ENCODE measurements at places on chromosomes 5 and 9. TPM values are rescaled to one million over a fixed set of nuclear protein-coding genes. Genes with fewer than 3 reads are reported as not detected.
A peak's percentile ranks its signal among the peaks of the same experiment; 100 is the strongest.

DNA sequence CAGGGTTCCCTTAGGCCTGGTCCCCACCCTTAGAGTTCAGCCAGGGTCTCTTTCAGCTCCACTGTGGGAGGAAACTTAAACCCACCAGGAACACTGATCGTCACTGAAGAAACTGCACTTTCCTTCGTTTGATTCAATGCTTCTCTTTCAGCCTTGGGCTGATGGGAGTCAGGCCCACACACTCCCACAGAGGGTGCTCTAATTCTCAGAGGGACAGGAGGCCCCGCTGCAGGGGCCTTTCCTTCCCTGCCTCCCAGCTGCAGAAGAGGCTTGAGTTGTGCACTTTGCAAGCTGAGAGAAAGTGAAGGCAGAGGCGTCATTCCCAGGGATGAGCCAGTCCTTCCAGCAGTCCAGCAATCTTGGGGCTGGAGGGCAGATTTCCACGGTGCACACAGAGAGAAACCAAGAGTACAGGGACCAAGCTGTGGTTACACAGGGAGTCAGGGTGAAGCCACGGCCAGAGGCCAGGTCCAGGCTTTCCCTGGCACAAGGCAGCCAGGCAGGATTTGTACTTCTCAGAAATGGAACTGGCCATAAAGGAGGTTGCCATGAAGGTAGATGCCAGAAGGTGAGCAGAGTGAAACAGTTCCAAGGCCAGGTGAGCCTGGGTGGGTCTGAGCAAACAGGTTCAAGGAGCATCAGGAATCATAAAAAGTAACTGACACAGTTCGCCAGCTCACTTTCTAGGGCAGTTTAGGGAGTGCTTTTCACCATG is 10.4 kb upstream of the GLIPR2 start:
- no peak for DNase-seq

Gene TMOD1
- 1.3 TPM for total RNA-seq

DNA sequence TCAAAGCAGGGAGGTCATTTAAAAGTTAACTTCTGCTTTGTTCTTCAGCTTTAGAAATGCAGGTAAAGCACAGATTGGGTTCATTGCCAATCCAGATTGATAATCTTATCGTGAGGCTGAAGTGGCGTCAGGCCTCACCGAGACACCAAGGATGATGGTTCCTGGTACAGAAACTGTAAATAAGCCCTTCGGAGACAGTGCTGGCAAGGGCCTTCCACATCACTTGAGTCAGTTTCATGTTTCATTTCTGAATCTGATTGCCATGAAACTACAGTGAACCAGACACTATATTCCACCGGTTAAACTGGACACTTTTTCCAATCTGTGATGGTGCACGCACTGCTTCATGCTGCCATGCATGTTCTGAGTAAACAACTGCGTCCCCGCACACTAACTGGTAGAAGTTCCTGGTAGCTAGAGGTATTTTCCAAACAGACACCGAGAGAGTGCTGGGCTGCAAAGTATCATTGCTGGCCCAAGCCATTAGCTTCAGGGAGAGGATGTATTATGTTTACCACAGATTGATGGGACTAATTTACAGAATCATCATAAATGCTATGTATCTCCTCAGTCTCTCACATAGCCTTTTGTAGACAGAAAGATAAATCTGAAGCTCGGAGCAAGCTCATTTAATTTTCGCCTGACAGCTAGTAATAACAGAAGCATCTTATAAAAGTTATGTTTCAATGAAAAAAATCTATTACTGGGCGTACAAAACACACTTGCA is 336.1 kb downstream of the GLIS3 start:
- DNase-seq, result no peak

Gene SHISAL2B
- total RNA-seq, result not detected

Gene PHF24
- total RNA-seq, result not detected

GRCh38 chr9:98931600-98932389 is 11.9 kb upstream of the COL15A1 start:
- DNase-seq, result no peak

Gene PAIP2
- 71.8 TPM for total RNA-seq

DNA sequence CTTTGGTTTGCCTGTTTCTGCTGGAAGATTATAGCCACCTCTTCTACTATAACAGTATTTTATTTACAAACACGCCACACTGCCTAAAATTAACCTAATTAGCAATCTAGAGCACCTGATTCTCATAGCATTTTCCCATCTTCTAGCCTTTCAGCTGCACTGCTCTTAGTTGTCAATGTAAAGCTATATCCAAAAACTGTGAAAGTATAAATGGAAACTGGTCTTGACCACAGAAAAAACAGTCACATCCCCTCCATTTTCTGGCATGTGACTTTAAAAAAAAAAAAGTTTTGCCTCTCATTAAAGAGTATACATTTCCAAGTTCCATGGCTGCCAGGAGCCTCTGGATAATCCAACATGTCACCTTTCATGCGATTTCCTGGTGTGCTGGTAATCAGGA is 287.8 kb downstream of the DTWD2 start:
- no peak for DNase-seq

- no peak for DNase-seq
Observed at GRCh38 chr9:88373045-88373444, 15.2 kb upstream of the SPIN1 start.

DNA sequence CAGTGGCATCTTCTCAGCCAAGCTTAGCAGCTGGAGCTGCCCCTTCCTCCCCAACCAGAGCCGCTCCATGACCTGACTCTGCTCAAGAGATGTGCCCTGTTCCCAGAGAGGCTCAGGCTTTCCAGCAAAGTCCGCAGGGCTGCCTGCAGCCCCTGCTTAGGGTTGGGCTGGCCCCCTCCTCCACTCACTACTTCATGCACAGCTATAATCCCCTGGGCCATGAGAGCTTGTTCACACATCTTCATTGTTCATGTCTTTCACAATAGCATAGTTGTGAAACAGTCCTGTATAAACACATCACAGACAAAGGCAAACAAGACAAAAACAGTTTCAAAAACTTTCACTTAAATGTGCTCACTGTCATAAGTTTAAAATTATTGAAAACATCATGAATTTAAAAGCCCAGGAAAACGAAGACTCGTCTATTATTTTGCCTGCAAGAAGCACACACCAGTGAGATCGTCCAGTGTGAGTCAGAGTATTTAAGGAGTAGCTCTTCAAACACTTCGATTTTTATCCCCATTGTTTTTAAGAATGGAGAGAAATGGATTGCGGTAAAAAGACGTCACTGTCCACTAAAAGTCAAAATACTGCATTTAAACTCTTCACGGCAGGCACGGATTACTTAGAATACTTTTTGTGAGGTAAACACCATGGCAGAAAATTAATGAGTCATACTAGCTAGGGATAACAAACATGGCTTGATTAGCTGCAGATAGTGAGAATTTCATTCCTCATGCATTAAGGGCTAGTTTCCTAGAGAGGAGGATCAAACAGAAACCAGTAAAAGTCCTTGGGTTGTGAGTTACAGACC is 40.7 kb upstream of the S1PR3 start:
- peak; percentile 86 for DNase-seq

Gene GRIA1
- not detected for total RNA-seq

- DNase-seq, result no peak
Observed at GRCh38 chr5:158824241-158824882, 275.4 kb downstream of the EBF1 start.

Gene PCDHA10
- total RNA-seq, result 0.02 TPM

Gene SPINK6
- total RNA-seq, result not detected

DNA sequence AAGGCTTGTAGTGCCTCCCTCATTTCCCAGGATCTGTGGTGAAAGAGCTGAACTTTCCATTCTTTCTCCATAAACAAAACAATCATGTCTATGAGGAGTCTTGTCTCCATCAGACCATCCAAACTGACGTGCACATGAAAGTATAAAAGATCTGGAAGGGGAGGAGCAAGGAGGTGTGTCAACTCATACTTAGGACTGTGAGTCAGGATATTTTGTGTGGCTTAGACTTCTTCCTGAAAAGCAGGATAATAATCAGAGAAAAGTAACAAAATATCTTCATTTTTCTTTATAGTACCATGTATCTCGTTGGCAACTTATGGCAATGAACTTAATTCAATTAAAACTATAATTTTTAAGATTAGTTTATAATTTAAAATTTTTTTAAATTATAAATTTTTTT is 96.0 kb upstream of the PRRC1 start:
- no peak for DNase-seq

Gene PCSK1
- not detected for total RNA-seq

DNA sequence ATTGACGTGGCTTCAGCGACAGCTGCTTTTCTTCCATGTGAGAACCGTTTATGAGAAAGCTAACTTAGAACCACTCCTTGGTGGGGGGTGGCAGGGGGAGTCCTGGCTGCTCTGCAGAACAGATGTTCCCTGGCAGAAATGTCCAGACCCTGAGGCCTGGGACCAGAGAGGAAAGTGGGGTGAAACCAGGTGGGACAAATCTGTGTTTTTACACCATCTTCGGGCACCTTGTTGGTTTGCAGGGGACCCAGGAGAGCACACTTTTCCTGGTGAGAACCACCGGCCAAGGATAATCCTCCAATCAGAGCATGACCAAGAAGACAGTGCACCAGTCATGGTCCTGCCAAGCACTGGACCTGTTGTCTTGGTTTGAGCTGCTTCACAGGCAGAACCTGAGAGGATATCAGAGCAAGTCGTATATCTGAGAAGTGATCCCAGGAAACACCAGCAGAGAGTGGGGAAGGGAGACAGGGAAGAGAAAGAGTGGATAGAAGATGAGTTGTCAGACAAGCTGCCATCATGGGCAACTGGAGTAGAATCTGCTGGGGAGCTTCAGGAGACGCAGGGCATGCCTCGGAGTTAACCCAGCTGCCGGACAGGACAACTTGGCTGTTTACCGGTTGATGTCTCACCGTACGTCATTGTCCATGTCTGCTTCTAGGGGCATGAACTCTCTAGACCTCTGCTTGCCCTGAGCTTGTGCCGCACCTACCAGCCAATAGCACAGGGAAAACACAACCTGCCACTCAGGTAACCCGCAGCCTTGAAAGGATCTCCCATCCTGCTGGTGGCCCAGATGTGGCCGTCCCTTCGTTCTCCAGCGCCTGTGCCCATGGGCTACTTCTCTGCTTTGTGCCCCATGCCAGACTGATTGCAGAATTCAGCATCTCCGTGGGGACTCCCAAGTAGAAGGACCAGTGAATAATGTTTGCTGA is 178.4 kb upstream of the MVB12B start:
- DNase-seq, result no peak

Gene PCDHGA7
- total RNA-seq, result 0.29 TPM

- no peak for DNase-seq
Observed at GRCh38 chr9:89458768-89459496, 39.0 kb downstream of the SEMA4D start.

DNA sequence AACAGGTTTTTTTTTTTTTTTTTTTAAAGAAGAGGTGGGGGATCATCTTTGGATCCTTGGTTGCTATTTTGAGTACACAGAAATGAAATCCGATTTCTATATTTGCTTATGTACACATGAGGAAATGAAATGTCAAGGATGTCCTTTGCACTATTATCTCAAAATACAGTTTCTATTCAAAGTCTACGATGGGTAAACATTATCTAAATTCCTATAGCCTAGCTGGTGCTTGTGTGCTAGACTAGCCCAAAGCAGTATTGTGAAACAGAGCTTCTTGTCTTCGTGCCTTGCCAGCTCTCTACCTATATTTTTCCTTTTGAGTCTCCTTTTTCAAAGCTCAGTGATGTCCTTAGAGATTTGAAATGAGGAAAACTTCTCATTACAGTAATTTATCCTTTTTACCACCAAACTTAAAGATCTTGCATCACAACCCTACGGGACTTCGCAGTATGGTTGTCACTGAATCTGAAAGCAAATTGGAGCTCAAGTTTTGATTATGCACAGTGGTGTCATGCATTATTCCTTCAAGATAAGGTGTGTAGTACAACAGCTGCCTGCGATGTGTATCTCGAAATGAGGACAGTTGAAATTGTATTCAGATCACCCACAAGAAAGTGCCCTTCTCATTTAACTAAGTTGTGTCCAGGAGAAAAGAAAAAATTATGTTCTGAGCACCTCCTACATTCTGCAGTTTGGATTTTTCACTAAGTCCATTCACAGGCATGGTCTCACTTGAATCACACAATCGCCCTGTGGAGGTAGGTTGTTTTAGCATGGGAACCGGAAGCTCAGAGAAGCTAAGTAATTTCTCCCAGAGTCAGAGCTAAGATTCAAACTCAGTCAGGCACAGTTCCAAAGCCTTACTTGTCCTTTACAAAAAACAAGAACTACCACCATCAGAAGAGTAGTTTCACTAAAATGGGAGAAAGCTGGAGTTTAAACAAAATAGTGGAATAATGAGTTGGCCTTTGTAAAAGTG is 379.0 kb downstream of the GLIS3 start:
- DNase-seq, result no peak

GRCh38 chr9:5375790-5376477 is 36.3 kb upstream of the RLN1 start:
- no peak for DNase-seq

Gene FAM240B
- not detected for total RNA-seq

DNA sequence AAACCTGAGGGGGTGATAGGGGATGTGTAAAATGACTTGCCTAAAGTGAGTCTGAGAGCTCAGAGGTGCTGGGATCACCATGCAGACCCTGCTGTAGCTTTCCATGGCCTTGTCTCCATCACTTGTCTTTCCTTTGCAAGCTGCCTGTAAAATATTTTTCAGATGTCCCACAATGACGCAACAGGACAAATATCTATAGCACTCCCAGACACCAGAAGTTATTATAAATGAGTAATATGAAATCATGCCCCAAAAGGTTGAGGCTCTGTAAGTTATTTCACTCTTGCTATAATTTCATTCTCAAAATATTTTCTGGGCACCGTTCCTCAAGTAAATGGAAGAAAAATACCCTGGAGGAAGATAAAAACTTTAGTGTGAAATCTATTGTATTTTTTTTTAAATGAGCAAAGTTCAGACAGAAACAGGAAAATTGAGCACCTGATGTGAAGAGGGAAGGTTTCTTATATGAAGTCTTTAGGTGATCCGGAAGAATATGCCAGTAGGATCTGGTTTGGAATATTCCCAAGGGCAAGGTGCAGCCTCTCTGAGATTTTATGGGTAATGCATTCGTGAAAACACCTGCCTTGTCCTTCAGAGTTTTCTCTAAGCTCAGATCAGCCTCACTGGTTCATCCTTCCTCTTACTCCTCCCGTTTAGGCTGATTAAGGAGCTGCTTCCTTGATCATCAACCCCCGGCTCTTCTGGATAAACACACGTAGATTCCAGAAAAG is 138.3 kb upstream of the DMAC1 start:
- no peak for DNase-seq

- DNase-seq, result no peak
Observed at GRCh38 chr5:168479166-168479565, 7.1 kb upstream of the RARS1 start.

Data from H4 (cell line).